HFF-Myc (cell line): ENCODE measurements at places on chromosomes 7 and 10.

- DNase-seq: no peak
These were observed 89.0 kb downstream of the AASS start for GRCh38 chr7:122055073-122055472.

GRCh38 chr7:90836937-90837336 lies 240.8 kb downstream of the CDK14 start:
- peak; percentile 51 for DNase-seq

GRCh38 chr7:85290269-85290668 lies 103.4 kb upstream of the SEMA3D start:
- no peak for DNase-seq

DNA sequence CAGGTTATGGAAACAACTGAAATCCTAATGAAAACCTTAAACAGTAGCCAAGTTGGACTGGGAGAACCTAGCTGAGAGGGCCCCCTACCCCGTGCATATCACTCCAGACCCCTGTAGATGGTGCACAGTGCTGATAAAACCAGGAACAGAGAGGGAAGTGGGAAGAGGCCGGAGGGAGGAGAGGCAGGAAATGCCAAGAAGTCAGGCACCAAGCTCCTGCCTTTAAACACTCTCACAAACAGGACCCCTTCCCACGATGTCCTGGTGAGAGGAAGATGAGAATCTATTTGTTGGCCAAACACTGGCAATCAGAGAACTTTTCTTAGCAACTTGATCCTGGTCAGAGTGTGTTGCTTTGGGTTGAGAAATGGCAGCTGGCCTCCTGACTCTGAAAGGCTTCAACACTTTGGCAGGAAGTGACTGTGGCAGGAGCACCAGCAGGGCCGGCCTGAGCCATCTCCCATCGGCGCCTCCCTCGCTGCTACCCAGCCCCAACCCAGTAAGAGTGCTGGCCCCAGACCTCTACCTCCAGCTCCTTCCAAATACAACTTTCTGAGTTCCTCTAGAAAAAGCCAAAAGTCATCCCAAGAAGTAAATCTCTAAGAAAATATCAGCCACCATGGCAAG lies 39.5 kb downstream of the GSDME start:
- DNase-seq: no peak

DNA sequence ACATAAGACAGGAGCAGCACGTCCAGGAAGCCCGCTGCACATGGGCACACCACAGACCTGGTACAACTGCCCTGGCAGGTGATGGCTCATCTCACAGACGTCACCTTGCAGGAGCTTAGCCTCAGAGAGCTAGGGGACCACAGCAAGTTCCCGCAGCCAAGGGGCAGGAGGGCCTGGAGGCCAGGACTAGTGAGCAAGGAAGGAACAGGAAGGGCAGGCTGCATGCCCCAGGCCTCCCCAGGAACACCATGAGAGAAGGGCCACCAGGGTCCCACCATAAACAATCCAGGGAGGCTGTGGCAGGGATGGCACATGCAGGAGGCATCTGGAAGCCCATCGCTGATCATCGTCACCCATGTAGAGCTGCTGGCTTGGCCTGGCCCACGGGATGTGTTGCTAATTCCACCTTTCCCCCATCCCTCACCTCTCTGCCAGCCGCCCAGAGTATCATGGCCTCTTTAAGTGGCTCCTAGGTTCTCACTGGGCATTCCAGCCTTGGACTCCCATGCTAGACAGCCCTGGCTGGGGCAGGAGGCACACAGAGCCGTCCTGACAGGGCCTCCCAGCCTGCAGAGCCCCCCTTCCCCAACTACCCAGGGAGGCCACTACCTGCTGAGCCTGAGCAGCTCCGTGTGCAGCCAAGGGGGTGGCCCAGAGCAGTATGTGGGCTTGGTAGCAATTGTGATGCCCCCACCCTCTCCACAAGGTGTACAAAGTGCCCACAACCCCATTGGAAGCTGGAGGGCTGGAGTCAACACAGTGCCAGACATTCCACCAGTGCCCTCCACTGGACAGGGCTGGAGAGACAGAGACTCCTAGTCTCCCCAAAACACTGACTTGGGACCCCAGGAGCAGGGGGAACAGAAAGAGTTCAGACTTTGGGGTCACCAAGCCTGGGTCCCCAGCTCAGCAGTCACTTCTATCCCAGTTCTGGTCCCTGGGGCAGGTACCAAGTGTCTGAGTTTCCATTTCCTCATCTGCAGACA lies 35.5 kb downstream of the GRID1 start:
- DNase-seq: no peak

DNA sequence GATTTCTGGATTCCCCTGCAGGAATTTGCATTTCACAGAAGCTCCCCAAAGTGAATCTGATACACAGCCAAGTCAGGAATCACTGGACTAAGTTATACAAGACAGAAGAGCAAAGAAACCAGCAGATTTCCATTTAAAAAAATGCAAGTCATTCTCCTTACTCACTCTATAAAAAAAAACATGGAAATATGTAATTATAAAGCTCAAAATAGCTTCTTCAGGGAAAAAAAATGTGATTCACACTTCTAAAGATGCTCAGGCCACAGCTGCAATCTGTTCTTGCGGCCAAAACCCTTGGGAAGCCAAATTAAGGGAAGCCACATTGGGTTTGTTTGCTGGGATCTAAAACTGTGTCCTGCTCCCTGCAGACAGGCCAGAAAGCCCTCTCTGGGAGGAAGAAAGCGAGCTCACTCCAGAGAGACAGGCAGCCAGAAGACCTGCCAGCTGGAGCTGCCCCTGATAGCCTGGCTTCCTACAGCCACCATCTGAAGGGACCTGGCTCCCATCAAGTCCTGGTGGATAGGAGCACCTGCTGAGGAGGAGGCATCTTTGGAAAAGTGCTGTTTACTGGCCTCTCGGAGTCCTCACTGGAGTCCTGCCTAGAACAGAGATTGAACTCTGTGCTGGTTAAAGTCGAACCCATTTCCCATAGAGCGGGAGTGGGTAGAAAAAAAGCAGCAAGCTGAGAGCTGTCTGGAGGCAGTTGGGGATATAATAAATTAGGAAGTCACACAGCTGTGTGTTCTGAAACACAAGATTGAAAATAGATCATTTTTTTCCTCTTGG lies 359.2 kb upstream of the AOAH start:
- no peak for DNase-seq

GRCh38 chr7:23369695-23370404 lies 70.7 kb downstream of the MALSU1 start:
- no peak for DNase-seq

DNA sequence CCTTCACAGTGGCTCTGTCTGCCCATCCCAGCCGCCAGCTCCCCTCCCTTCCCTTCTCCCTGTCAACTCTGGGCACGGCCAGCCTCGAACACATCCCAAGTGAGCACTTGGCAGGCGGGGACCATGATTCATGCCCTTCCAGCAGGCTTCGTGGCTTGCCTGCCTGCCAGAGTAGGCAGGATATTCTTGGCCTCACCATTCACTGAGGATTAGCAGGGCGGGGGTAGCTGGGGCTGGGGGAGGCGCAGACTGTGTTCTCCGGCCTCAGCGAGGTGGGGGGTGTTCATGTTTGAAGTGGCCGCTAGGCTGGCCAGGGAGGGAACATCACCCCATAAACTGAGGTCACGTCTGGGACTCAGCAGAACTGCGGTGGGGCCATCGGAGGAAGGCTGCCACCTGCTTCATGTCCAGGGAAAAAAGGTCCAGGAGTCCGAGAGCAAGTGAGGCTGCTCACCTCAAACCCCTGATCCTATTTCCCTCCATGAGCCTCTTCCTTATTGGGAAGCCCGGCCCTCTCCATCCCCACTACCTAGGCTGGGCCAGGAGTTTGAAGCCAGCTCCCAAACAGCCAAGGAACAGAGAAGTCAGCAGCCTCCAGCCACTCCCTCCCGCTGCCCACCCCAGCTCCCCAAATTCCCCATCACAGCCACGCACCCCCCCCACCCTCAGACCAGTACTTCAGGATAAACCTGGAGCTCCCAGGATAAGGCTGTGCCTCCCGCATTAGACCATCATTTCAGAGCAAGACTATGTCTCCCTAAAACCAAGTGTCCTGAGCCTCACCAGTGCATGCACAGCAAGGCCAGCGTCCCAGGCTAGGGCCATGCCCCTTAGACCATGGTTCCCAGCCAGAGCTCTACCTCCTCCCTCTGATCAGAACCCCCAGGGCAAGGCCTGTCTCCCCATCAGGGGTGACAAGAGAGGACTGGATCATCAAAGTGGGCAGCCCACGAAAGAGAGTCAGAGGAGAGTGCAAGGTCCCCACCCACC lies 42.8 kb upstream of the RABGEF1 start:
- no peak for DNase-seq

- no peak for DNase-seq
These were observed 63.5 kb upstream of the ZRANB1 start for GRCh38 chr10:124878457-124878739.

DNA sequence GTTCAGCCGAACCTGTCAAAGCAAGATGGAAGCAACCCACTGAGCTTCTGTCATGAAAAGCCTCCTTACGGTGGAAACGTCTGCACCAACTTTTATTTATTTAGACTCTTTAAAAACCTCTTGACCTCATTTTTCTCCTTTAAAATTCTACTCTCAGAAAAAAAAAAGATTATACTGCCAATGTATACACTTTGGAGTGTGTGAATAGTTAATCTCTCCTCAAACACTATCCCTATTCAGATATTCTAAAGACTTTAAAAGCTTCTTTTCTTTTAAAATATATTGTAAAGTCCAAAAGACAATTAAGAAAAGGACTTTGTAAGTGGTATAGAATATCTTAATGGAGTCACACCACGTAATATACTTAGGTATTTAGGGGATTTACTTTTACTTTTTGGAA lies 335.2 kb upstream of the SEMA3D start:
- DNase-seq: no peak

DNA sequence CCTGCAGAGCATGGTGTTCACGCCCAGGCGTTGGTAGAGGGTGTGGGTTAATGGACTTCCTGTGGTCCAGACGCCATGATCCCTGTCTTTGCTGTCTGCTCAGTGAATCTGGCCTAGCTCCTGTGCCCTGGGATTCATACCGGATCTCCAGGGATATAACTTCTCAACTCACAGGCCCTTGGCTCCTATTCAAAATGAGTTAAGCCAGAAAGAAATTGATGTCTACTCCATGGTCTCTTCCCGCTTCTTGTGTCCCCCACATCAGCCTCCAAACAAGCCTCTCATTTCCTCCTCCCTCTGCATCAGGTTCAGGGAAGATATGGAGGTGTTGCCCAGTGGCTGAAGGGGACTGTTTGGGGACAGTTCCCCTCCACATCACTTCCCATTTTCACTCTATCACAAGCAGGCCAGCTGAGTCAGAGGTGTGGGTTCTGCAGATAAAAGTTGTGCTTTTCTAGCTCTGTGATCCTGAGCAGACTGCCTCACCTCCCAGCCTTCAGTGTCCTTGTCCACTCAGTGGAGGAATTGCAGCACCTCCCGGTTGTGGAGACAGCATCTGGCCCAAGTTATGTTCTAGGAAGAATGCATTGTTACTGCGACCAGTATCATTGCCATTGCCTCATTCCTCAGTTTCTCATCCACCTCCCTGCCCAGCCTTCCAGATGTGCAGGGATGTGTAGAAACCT lies 22.5 kb downstream of the AKR1E2 start:
- DNase-seq: no peak

DNA sequence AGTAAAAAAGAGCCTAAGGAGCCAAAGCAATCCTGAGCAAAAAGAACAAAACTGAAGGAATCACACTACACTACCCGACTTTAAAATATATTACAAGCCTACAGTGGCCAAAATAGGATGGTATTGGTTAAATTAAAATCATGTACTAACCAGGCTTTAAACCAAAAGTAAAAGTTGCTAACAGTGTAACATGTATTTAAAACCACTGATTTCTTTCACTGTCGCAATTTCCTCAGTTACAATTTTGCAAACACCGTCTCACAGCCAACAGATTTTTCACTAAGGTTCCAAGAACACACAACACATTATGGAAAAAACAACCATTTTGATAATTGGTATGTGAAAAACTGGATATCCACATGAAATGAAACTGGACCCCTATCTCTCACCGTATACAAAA lies 74.0 kb downstream of the JMJD1C start:
- DNase-seq: no peak

DNA sequence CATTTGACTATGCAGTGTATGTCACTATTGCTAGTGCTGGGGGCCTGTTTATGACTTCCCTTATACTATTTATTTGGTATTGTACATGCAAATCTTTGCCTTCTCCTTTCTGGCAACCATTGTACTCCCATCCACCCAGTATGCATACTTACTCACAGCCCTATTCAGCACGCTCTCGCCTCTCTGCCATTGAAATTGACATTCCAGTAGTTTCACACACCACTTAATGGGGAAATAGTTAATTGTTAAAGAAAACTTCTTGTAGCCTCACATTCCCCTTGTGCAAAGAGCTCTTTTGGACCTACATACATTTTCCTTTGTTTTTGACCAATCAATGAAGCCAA lies 9.9 kb downstream of the CLDN12 start:
- no peak for DNase-seq

DNA sequence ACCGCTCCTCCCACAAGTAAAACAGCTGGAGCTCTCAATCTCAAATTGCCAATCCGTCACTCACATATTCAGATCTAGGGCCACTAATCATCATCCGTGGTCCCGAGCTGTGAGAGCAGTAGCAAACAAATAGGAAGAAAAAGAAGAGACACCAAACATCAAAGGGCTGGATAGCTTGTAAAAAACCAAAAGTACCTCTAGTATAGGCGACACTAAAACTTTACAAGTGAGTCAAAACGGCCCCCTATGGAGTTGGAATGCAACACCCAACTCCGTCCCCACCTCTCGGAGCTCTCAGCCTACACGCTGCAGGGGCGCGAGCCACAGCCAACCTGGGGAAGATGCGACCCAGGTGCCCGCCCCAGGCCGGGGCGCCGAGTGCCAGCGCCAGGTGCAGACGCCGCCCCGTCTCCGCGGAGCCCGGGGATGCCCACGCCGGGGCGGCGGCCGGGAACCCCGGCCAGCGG lies 581 bp downstream of the FAM3C start:
- no peak for DNase-seq

DNA sequence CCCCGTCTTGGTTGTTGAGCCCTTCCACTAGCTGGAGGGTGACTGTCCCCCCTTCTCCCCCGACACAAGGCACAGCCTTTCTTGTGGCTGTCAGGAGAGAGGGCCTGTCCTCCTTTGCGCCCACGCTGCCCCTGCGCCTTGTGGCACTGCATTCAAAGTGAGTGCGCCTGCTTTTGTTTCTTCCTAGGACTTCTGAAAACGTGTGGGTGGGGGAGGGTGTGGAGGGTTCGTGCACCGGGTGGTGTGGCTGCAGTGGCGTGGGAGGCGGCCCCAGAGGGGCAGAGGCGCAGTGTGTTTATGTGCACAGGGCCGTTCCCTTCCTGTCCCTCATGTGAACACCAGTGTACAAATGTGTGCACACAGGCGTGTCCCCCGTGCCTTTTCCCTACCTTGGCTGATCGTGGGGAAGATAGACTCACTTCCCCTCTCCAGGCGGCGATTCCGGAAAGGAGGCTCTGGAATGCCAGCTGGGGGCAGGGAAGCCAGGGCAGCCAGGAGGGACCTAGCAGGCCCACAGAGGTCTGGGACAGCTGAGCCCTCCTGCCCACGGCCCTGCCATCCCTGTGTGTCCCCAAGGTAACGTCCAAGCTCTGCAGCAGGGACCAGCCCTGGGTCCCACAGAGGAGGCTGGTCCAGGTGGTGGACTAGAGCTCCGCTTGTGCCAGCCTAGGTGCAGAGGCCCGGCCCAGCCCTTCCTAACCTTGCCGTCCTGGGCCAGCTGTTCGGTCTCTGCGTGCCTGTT lies 88.8 kb downstream of the LHPP start:
- DNase-seq: no peak

GRCh38 chr10:42753507-42754154 lies 29.0 kb upstream of the BMS1 start:
- DNase-seq: no peak
